ENCODE measurements at places on chromosomes 11 and 22.

DNA sequence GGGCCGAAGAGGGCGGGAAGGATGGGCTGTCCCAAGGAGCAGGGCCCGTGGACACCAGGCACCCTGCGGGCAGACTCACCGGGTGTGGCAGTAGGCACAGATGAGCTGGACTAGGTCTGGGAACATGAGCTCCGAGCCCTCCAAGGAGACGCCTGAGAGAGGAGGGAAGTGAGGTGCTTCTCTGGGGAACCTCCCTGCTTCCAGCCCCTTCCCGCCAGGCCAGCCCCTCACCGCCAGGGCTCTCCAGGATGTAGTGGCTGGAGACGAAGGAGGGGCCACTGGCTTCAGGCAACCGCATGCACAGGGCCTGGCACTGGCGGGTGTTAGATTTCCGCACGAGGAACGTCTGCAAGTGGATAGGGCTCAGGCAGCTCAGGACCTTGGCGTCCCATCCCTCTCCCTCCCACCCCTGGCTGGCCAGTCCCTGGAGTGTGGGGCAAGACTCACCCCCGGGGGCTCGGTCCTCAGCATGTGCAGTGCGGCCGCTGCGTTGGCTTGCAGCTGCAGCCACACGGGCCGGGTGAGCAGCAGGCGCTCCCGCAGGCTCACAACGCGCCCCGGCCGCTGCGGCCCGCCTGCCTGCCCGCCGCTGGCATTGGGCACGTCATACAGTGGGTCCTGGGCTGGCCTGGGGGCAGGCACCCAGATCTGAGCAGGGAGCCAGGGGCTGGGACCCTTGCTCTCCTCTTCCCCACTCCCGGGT lies 552 bp downstream of the RIN1 start:
- no peak for DNase-seq

- peak; percentile 14 for DNase-seq
Observed at GRCh38 chr11:14380947-14381561, 22.1 kb upstream of the RRAS2 start.

GRCh38 chr11:86811637-86812321 lies 11.4 kb downstream of the PRSS23 start:
- no peak for DNase-seq

DNA sequence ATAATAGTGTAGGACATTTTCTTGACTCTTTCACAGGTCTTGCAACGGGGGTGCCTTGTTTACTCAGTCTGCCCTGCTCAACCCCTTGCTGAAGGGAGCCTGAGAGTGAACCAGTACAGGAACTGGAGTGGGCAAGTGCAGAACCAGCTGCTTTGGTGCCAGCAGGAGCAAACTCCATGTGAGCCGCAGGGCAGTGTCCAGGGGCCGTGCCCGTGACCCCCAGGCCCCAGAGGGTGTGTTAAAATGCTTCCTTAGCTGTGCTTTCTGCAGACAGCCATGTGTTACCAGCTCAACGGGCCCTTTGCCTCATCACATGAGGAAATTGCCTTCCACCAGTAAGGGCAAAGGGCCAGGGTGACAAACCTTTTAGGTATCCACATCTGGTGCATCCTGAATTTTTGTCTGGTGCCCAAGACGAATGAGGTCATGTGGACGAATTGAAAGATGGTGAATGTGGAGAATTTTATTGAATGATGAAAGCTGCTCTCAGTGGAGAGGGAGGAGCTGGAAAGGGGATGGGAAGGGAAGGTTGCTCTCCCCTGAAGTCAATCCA lies 53.6 kb upstream of the OR5D13 start:
- no peak for DNase-seq

DNA sequence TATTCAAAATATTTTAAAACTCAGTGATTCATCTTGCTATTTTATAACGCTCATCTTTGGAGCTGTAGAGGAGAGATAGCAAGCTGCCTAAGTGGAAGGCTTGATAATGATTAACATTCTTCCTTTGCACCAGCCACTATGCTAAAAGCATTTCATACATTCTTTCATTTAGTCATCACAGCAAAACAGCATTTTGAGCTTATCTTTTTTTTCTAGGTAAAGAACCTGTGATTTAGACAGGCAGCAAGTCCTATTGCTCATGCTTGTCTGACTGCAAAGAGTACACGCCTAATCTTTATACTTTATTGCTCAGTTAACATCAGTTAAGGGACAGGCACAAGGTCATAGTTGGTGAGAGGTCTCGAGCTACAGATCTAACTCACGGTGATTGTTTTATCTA lies 713.1 kb upstream of the ARHGAP42 start:
- no peak for DNase-seq

DNA sequence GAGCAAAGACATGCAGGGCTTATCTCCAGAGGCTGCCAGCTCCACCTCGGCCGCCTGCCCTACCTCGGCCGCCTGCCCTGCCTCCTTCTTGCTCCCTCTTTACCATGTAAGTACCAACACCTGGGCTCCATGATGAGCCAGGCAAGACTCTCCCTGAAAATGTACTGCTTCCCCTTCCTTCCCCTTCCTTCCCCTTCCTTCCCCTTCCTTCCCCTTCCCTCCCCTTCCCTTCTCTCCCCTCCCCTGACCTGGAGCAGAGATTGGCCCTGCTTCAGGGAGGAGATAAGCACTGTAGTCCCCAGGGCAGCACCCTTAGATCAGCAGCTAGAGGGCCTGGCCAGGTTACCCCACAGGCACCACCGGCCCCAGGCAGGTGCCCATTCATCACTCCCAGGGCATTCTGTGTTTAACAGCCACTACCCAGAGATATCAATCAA lies 25.4 kb upstream of the ADORA2A start:
- no peak for DNase-seq

GRCh38 chr11:12149672-12150225 lies 39.4 kb downstream of the MICAL2 start:
- peak; percentile 31 for DNase-seq

GRCh38 chr11:131868629-131869507 lies 498.5 kb downstream of the NTM start:
- no peak for DNase-seq

Measured in activated T-helper 2 cell treated with anti-CD3 and anti-CD28 coated beads, Interferon-gamma antibody, Interleukin-2, Interleukin-4, amounts not matched to agents 10 μg/mL and 5 μg/mL and 100 μg/mL, durations not matched to agents 14 hours and 24 hours and 36 hours (primary cell).